ENCODE measurements at places on chromosomes 6 and 20.

- DNase-seq, result no peak
Observed at GRCh38 chr20:40617594-40617993, 71.4 kb downstream of the MAFB start.

DNA sequence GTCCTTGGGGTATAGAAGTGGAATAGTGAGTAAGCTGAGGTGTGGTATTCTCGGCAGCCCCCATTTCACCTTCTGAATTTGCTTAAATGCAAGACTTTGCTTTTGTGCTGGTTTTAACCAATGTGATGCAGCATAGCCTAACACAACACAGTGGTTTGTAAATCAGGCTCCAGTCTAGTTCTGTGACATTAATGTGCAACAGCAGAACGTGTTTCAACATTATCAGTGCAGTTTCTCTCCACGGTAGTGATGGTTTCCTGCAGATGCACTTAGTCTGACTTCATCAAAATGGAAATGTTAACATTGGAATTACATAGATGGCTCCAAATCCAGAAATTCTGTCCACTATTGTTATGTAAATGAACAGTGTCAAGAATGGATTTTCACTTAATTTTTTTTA is 139.5 kb downstream of the ZFAND3 start:
- DNase-seq, result no peak

DNA sequence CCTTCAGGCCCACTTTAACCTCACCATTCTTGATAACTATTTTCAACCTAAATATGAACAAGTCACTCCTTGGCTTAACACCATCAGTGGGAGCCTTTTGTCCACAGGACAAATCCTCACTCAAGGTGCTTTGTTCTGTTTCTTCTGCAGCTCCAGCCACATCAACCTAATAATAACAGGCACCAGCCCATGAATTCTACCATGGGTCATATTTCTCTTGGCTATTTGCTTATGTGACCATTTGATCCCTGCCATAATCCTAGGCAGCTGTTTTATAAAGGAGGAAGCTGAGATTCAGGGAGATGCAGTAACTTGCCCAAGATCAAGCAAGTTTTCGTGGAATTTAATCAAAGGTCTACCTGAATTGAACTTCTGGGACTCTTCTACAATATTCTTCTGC is 561.3 kb downstream of the DHX35 start:
- DNase-seq, result no peak

DNA sequence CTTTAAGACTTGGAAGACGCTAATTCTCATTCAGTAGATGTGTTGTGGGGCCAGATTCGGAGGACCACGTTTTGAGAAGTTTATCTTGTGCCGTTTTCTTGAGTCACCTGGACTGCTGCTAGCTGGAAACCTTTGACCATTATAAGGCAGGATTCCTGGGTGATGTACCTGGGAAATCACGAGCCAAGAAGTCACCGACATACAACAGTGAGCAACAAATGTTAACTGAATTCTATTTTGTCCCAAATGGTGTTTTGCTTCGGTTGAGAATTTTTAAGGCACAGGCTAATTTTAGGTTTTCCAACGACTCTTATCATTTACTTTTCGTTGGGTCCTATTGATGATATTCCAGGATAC is 93.4 kb upstream of the BTN3A2 start:
- DNase-seq, result no peak

DNA sequence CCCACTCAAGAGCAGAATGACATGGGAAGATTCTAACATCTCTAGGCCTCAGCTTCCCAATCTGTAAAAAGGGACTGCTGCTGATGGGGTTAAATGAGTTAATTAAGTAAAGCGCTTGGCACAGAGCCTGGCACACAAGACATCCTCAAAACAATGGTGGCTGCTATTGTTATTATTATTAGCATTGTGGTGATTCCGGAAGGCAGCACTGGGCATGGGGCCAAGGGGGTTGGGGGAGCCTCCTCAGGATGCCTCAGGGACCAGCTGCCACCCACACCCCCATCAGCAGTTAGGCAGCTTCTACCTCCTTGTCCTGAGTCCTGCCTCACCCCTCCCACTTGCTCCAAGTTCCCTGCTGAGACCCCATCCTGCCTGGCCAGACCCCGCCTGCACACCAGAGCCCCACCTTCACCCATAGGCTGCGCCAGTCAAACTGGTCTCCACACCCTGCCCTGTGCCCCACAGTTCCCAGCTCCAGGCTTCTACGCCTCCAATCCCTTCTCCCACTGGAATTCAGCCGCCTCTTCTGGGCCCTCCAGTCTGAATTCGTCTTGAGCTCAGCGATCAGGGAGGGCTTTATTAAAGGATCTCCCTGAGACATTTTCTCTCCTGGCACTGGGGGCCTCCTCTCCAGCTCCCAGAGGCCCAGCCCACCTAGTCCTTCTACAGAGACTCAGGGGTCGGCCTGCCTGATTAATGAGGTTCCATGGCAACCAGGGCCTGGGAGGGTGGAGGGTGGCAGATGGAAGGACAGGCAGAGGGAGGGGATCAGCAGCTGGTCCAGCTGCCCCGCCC is 1.5 kb downstream of the E2F1 start:
- DNase-seq, result no peak

DNA sequence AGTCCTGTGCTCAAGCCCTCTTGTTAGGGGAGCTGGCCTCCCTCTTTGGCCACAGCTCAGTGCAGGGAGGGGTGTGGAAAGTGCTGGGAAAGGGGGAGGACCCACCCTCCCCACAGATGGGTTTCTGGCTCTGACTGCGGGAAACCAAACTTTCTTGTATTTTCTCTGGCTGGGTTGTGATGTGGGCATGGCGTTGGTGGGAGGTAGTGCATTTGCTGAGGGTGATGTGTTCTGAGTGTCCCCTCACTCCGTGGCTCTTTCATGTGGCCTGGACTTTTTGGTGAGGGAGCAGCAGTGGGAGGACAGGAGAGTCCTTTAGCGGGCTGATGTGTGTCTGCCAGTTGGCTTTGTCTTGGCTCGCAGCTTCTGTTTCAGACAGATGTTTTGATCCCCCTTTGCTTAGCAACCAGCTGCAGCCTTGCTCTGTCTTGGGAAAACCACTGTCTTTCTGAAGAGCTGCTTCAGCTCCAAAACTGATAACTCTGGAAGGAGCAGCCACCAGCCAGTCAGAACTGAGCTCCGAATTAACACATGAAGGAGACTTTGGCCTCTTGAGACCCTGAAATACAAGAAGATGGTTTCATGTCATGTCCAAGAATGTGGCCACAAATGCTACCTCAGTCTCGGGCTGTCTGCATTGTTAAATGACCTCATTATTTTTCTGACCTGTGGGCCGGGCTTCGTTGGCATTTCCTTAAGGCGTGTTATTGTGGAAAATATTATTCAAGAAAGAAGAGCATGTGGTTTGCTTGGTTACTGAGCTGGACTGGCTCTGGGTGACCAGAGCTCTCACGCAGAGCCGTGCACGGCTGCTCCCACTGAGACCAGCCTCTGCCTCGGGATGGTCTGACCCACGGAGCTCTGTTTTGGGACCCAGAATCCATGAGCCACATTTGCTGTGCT is 21.5 kb downstream of the SYNJ2 start:
- no peak for DNase-seq

DNA sequence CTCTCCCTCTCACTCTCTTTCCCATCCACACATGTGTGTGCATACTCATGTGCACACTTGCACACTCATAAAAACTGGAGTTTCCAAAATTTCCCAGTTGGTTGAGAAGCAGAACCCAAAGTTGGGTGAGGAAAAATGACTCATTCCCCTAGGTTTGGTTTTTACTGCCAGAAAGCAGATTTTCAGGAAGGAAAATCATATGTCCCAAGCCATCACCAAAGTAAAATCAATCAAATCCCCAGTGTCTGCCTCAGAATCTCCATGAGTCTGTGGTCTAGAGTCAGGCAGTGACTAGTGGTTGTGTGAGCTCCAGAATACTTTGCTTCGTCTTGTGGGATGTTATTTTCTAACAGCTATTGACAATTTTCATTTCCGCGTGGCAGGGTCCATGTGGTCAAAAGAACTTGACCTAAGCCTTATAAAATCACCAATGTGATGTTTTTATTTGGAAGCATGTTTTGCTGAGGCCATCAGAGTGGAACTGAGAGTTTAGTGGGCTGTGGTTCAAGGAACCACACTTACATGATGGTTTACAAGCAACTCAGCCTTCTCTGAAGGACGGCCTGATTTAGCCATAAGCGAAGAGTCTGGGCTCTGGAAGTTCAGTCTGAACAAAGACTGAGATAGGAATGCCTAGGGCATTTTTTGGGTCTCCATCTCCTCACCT is 81.9 kb upstream of the CCN6 start:
- DNase-seq, result no peak

DNA sequence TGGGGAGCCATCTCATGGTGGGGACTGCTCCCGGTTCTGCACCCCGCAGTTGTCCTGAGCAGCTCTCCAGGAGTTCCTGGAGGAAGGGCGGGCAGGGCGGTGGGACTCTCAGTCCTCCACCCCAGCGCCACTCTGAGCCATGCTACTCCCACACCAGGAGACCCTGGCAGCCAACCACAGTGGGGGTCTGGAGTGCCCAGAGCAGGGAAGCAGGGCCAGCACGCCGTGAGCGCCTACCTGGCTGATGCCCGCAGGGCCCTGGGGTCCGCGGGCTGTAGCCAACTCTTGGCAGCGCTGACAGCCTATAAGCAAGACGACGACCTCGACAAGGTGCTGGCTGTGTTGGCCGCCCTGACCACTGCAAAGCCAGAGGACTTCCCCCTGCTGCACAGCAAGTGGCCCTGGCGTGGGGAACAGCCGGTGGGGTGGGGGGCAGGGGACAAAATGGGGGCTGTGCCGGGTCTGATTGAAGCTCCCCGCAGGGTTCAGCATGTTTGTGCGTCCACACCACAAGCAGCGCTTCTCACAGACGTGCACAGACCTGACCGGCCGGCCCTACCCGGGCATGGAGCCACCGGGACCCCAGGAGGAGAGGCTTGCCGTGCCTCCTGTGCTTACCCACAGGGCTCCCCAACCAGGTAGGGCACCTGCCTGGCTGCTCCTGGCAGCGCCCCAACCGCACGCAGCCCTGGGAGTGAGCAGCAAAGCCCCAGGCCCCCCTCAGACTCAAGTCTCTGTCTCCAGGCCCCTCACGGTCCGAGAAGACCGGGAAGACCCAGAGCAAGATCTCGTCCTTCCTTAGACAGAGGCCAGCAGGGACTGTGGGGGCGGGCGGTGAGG is 1.6 kb upstream of the TNFRSF6B start:
- DNase-seq, result no peak
